HCT116 (cell line): ENCODE measurements at places on chromosomes 3 and 15.

DNA sequence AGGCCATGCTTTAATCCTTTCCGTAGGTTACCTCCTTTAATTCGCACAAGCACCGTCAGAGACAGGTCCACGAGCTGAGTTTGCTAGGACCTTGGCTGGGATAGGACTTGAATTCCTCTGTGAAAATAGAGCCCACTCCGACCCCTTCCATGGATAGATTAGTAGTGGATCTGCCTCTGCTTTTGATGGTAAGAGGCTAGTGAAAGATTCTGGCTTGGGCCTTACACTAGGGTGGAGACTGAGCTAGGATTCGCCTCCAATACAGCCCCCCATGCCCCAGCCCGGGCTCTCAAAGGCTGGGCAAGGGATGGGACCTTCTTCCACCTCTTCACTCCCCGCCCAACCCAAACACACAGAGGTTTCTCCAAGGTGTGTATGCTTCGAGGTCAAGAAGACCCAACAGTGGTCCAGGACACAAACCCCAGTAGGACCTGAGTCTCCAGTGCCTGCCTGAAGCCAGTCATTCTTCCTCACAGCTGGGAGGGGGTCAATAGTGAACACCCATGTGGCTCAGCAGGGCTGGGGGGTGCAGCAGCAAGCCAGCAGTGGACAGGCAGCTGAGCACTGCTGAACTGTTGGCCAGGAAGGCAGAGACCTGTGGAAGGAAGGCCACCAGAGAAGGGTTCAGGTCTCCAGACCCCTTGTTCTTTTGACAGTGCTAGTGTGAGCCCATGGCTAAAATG lies 75.7 kb downstream of the SPSB4 start:
- DNase-seq, result no peak

- no peak for DNase-seq
Measured at GRCh38 chr15:60835974-60836373, 357.0 kb upstream of the ICE2 start.

DNA sequence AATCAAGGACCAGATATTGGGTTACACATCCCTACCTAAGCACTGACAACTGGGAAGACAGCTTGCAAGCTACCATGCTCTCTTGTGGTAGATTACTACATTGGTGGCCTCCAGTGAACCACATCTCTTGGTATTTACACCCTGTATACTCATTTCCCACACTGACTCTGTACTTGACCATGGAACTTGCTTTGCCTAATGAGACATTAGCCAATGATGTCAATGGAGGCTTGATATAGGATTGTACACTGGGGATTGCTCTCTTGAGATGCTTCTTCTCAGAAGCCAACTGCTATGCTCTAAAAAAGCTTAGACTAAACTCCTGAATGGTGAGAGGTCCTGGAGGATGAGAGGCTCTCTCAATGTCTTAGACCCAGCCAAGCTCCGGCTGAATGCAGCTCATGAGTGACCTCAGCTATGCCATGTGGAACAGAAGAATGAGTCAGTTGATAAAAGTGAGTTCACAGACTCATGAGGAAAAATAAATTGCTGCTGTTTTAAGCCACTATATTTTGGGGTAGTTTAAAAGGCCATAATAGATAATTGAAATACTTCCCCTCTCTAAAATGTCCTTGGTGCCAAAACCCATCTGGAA lies 61.5 kb upstream of the GALNT15 start:
- DNase-seq, result no peak

DNA sequence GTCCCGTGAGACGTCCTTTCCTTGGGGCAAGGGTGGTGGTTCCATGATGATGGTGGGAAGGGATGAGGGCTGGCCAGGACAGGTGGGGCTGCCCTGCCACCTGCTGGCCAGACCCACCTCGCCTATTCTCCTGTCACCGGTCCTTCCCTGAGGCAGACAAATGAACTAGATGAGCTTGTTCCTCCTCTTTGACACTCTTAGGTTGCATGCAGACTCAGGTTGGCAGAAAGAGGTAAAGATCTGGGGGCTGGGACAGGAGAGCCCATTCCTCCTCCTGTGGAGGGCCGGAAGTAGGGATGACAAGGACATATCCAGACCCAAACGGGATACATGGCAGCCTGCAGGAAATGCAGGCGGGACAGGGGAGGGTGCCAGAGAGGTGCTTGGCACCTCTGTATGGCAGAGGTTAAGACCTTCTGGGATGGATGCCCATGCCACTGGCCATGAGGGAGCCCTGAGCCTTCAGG lies 38.6 kb downstream of the ACSBG1 start:
- no peak for DNase-seq

DNA sequence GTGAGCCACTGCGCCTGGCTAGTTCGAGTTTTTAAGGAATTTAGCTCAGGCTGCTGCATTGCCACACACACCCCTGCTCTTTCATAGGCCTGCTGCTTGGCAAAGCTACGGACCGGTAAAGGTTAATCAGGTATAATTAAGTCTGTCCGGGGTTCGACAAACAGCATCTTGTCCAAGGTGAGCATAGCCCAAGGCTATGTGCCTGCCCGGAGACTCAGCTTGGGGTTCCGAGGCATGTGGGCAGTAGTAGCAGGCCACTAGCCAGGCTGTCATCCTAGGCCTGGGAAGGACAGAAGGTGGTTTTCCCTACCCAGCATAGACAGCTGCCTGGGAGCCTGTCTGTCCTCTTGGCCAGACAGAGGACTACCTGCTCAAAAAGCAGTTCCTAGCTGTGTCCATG lies 6.6 kb downstream of the P4HTM start:
- DNase-seq, result no peak

DNA sequence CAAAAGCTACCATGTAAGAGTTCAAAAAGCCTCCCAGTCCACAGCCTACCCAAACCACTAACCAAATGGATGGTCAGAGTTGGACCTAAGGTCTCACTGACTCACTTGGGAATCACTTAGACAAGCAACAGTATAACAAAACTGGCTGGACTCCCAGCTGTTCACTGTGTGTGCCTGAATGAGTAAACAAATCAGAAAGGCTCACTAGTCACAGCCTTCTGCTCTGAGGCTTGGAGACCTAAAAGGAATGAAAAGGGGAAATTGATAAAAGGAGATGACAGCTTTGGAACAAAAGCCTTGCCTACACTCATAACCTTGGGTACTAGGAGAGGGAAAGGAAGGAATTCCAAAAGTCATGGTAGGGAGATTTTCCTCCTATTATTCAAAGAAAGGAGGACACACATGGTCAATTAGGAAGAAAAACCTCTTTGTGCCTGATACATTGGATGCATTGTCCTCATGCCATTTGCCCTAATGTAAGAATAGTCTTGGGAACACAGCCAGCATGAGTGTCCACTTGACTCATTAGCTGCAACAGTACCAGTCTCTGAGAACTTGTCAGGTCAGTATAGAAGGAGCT lies 92.3 kb downstream of the FRMD5 start:
- DNase-seq, result peak; percentile 93

GRCh38 chr3:44041726-44042125 lies 200.0 kb upstream of the TOPAZ1 start:
- no peak for DNase-seq

DNA sequence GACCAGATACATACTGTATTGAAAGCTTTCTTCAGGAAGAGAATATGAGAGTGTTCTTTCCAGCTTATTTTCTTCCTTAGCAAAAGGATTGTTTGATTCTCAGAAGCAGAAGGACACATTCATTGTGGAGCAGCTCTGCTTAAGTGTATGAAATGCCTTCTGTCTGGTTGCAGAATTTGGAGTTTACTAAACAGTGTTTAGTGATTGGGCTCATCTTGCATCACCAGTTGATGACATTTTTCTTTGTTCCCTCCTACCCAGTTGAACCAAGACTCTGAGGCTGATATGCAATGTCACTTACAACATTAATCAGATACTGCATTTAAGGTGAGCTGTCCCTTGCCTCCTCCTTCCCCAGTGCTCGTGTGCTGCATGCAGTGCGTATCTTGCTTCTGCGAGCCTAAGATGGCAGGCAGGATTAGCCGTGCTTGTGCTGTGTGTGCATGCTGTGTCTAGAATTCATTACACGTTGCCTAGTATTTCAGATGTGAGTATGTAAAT lies 18.4 kb downstream of the ZBTB38 start:
- no peak for DNase-seq

DNA sequence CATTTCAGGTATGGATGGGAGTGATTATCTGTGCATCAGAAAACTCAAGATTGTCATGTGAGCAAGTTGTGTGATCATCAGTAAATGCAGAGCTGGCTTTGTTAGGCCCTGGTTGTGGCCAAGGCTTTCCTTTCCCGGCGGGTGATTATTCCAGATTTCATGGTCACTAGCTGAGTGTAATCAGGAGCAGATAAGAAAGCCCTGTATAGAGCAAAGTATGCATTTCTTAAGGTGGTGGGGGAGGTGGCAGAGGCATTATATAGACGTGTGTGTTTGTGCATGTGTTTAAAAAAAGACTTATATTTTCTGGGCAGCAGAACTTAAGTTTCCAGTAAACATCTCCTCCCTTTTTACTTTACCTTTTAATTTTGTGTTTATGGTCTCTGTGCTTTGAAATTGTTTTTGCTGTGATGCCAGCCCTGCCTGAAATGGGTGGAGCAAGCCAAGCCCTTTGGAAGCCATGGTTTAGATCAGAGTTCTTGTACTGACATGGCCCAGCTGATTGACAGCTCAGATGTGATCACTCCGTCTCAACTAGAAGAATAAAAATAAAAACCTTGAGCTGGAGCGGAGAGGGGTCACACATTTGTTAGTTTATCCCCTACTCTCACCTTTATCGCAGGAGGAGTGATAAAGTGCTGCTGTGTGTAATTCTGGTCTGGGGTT lies 22.2 kb downstream of the SMAD3 start:
- no peak for DNase-seq

DNA sequence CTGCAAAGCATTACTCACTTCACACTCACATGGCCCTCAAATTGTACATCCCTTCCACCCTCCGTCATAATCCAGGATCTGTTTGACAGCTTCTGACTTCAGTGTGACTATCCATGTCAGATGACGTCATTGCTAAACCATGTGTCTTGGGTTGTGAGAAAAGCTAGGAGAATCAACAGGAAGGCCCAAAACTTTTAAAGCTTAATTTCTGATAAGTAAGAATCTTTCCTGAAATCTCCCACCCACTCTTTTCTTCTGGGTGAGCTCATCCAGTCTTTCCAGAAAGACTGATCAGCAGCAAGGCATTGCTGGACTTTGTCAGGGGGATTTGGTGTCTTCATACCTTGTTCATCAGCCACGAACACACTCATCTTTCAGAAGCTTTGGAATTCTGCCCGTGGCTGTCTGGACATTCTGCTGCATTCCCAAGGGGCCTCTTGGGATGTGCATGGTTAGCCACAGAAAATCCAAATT lies 11.5 kb upstream of the LMCD1 start:
- DNase-seq, result no peak

GRCh38 chr3:100096866-100097265 lies 17.4 kb downstream of the FILIP1L start:
- no peak for DNase-seq

GRCh38 chr3:188133646-188134045 lies 20.3 kb upstream of the LPP start:
- no peak for DNase-seq

- no peak for DNase-seq
Measured at GRCh38 chr15:74156678-74157411, 16.7 kb upstream of the ISLR start.

DNA sequence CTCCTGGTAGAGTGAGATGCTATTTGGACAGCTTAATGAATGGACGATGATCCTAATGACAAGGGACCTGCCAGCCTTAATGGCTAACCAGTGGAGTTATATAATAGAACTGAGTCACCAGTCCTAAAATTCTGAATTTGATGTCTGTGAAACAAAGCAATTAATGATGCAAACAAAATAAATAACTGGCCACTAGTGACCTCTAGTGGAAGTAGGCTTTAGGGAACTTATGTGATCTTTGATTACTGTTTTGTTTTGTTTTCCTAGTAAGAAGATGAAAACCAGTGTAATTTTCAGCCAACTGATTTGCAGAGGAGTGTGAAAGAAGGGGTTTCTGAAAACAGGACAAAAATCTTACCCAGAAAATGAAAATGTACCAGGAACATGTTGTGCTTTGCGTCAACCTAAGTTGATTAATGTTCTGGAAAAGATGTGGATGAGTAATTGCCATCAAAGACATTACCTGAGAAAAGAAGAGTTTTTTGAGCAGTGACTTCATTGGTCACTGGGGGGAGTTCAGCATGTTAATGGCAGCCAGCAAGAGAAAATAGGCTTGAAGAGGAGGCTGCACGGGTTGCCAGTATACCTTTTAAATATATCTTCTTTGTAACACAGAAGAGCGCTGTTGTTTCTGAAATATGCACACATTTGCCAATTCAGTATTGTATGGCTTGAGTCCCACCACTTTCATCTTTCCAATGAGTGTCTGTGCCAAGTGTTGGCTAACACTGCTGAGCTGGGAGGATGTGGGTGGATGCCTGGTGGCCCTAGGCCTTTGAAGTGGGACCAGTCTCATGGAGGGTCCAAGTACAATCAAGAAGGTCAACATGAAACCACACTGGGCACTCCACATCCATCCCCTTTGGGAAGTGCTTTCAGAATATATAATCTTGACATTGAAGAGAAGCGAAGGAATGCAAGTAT lies 9.3 kb downstream of the VEPH1 start:
- peak; percentile 44 for DNase-seq

GRCh38 chr3:35291471-35292236 lies 347.7 kb upstream of the ARPP21 start:
- no peak for DNase-seq
